Renal pelvis (tissue), 12 donors: ENCODE measurements at places on chromosomes 4 and X. TPM values are rescaled to one million over a fixed set of nuclear protein-coding genes. Genes with fewer than 3 reads are reported as not detected.

Gene SLBP
- polyA plus RNA-seq, result 87.6 TPM

Gene PABPC1L2B
- polyA plus RNA-seq, result not detected

Gene HSD17B13
- polyA plus RNA-seq, result 0.48 TPM

Gene TMEM156
- polyA plus RNA-seq, result 3.8 TPM

Gene UGT2B10
- polyA plus RNA-seq, result not detected

Gene LUZP4
- not detected for polyA plus RNA-seq

Gene ARMCX1
- polyA plus RNA-seq, result 45.8 TPM

Gene F8A2
- not detected for polyA plus RNA-seq

DNA sequence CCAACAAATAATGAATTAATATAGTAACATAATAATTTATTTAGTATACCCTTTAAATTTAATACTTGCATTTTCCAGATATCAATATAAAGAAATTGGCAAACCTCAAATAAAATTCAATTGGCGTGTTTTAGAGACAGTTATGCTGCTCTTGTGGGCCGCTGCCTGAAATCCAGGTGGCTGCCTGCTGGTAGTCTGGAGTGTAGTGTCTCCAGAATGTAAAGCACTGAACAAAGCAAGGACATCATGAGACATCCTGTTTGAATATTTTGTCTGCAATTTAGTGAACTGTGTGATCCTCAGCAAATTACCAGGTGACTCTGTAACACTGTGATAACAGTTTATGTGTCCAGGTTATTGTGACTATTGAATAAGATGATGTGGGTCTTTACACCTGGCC lies 29.9 kb downstream of the ZFP42 start:
- DNase-seq, result no peak

- DNase-seq, result no peak
Observed at GRCh38 chr4:155944516-155944915, 9.2 kb downstream of the CTSO start.

DNA sequence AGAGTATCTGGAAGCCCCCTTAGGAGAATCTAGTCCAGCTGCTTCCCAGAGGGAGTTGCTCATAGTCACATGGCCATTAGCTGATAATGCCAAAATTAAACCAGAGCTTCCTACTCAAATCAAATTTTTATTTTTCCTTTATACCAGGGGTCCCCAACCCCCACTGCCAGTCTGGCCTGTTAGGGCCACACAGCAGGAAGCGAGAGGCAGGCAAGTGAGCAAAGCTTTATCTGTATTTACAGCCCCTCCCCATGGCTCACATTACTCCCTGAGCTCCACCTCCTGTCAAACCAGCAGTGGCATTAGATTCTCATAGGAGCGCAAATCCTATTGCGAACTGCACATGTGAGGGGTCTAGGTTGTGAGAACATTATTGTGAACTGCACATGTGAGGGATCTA lies 19.2 kb upstream of the TNIP3 start:
- DNase-seq, result no peak

DNA sequence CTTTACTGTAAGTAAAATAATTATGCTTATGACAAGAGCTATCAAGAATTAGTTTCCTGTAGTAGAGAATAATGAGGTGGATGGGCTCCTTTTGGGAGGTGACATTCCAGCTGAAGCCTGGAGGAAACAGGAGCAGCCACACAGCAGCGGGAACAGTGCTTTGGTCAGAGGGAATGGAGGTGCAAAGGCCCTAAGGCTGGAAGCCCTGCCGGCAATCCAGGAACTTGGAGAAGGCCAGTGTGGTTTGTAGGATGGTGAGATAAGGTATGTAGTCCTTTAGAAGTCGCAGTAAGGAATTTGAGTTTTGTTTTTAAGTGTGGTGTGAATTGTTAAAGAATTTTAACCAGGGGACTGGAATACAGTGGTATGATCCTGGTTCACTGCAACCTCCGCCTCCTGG lies 8.1 kb downstream of the TMEM131L start:
- no peak for DNase-seq

GRCh38 chr4:31275906-31276305 lies 555.7 kb downstream of the PCDH7 start:
- no peak for DNase-seq

GRCh38 chrX:43481576-43481975 lies 174.5 kb upstream of the MAOA start:
- DNase-seq, result peak; percentile 23

GRCh38 chrX:107628662-107629539 lies 591 bp downstream of the PRPS1 start:
- DNase-seq, result no peak

DNA sequence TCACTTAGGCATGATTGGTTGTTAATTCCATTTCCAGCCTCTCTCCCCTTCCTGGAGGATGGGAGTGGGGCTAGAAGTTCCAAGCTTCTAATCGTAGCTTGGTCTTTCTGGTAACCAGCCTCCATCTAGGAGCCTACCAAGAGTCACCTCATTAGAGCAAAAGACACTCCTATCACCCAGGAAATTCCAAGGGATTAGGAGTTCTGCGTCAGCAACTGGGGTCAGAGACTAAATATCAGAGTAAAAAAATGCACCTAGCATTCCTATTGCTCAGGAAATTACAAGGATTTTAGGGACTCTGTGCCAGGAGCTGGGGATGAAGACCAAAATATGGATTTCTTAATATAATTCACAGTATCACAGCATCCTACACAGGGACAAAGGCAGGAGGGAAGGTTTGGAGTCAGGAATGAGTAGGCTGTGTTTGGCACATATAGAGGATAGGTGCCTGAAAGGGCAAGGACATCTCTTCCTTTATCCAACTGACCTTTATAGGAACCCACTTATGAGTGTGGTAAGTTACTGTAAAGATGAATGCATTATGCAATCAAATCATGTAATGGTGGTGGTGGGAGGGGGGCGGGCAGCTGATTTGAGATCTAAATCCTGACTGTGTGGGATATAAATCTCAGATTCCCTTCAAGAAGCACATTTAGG lies 30.5 kb upstream of the LIMCH1 start:
- no peak for DNase-seq

DNA sequence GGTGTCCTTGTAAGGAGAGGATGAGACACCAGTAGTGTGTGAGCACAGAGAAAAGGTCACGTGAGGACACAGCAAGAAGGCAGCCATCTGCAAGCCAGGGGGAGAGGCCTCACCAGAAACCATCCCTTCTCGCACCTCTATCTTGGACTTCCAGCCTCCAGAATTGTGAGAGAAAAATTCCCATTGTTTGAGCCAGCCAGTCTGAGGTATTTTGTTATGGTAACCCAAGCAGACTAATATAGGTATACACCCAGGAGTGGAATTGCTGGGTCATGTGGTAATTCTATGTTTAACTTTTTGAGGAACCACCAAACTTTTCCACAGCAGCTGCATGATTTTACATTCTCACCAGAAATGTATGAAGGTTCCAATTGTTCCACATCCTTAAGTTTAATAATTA lies 25.6 kb downstream of the ZDHHC9 start:
- DNase-seq, result no peak

DNA sequence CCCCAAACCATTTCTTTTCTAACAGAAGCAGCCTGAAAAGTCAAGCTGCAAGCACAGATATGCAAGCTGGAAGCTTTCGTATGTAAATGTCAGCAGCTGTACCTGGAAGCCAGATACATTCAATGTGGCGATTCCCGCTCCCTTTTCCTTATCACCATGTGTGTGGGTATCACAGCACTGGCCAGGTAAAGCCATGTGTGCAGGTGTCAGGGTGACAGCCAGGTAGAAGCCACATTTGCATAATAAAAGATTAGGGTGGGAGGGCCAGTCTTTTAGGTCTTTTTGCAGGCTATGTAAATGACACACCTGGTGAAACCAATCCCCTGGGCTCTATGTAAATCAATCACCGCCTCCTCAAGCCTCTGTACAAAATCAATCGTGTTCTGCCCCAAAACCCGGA lies 50.1 kb downstream of the RXFP1 start:
- DNase-seq, result no peak

DNA sequence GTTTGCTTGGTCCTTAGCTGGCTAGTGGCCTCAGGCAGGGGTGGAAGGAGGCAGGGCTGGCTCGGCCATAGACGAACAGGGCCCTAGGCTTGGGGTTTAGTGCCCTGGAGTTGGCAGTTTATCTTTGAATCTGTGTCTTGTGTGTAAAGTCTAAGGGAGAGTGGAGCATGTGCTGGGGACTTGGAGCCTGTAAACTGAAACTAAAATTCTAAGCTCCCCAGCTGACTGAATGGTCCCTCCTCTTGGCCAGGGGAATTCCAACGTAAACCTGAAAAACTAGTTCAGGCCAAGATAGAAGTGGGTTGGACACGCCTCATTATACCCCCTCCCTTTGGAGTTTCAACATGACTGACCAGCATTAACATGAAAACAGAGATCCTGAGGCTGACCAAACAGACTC lies 46.1 kb upstream of the GPR78 start:
- DNase-seq, result peak; percentile 89

DNA sequence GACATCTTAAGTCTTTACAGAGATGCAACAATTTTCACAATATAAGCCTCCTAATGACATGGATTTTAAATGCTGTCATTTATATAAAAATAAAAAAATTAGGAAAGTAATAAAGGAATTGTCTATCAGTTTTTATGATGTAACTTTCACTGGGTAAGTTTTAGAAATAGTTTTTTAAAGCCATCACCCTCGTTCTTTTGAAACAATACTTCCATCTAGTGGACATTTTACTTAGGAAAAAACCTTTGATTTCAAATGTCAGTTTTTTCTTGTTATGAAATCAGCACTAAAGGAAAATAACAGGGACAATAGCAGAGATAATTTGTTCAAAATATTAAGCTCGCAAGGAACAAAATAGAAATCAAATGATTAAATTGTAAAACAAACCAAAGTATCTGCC lies 24.3 kb upstream of the NDNF start:
- DNase-seq, result peak; percentile 24
